Breast epithelium (tissue), 4 donors: ENCODE measurements at places on chromosomes 3 and 15. TPM values are rescaled to one million over a fixed set of nuclear protein-coding genes. Genes with fewer than 3 reads are reported as not detected.

GRCh38 chr15:97189162-97189780, 771.2 kb upstream of the ARRDC4 start:
- no peak overlapping the region for H3K27ac ChIP-seq
- no peaks in the 10 kb centered on the region for H3K4me1 ChIP-seq
- H3K36me3 ChIP-seq, result no peaks in the 10 kb centered on the region
- no peak for DNase-seq

The SPTBN5 gene
- 2.3 TPM for total RNA-seq

DNA sequence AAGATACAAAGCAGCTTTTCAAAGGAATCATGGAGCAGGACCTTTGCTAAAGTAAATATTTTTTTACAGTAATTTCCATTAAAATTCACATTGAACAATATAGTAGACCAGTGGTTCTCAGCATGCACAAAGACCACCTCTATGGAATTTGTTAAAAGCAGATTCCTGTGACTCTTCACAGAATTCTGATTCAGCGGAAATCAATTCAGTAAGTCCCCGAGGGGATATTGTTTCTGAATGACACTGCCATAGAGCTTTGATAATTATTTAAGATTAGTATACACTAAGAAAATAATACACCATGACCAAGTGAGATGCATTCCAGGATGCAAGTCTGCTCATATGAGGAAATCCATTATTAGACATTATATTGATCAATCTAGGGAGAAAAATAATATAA, 161.9 kb upstream of the TNIK start:
- no peak overlapping the region for H3K4me3 ChIP-seq
- DNase-seq, result no peak
- no peaks in the 10 kb centered on the region for H3K36me3 ChIP-seq
- no peaks in the 10 kb centered on the region for H3K27me3 ChIP-seq

DNA sequence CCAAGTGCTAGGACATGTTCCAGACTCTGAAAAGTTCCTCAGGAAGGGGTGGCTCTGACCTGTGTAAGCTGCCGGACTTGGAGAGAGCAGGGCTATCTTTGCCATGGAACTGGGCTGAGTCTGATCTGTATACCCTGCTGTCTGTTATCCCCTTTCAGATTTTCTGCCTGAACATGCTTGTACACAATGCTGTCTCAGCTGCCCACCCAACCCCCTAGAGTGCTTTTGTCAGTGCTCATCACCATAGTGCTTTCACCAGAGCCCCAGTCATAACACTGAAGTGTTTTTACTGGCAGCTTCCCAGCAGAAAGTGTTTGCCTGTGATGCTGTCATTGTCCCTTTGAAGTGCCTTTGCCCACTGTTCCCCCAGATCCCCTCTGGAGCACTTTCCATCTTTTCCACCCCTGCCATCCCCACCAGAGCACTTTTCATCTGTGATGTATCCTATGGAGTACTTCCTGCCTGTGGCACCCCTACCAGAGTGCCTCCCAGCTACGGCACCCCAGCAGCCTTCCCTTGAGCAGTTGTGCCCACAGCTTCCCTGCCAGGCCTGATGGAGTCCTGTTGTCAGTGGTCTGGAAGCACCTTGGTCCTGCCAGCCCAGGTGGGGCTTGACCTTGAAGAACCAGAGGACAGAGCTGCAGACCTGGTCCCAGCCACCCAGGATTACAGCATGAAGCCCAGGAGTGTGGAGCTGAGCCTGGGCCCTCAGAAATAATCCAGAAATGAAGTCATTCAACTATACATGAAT, 397.7 kb downstream of the DIPK2A start:
- no peak for DNase-seq
- H3K27me3 ChIP-seq, result no peaks in the 10 kb centered on the region
- H3K4me3 ChIP-seq, result no peak overlapping the region
- H3K36me3 ChIP-seq, result no peaks in the 10 kb centered on the region
- H3K27ac ChIP-seq, result no peak overlapping the region
